NCI-H1436 (cell line): ENCODE measurements at places on chromosomes 3 and 15.

DNA sequence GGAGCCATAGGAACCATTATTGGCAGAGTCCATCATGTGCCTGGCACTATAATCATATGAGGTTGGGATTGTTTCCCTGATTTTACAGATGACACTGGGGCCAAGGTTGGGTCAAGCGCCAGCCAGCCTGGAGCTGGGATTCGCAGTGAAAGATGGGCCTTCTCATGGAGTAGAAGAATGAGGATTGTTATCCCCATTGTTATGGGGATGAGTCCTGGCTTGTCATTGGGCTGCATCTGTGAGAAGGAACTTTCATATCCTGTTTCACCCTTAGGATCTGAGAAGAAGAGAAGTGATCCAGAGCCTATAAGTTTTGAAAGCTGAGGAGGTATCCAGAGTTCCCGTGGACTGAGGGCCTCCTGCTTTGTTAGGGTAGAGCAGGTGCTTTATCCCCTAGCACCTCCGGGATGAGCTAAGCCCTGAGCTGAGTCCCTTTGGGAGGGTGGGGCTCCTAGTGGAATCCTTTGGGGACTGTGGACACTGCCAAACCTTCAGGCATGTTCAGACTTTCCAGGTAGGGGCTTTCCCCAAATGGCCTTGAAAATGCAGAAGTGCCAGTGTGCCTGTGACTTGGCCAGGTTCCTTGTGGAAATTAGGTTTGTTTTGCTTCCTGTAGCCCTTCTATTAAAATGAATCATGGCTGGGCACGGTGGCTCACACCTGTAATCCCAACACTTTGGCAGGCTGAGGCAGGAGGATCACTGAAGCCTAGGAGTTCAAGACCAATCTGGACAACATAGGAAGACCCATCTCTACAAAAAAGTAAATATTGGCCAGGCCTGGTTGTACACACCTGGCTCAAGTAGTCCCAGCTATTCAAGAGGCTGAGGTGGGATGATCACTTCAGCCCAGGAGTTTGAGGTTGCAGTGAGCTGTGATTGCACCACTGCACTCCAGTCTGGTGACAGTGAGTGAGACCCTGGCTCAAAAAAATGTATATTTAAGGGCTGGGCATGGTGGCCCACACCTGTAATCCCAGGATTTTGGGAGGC, 30.2 kb upstream of the BSN start:
- no peak for DNase-seq

DNA sequence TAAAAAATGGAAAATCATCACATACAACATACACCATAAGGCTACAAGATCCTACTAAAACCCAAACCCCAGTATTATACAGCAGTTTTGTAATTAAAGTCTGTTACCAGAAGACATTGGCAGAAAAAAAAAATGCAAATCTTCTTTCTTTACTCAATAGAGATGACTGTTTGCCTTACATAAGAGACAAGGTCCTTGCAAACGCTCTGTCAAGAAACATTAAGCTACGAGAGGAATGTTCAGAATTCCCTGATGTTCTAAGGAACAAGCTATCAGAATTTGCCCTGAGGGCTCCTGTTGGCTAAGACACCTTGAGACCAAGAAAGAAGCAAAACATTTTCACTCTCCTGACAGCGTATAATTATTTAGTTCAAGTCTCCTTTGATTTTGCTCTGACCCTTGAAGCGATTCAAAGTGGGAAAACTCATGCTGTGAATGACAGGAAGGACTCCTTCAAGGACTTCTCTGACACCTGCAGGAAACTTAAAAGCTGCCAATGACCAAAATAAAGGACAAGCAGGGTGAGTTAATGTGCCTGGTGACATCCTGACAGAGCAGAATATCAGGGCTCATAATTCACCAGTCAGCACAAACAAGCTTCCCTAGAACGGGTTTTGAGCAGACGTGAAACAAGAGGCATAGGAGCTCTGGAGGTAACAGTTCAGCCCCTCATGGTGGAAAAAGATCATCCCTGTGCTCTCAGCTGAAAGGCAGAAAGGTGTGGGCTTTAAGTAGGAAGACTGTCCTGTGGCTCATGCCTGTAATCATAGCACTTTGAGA, 2.5 kb downstream of the SCAMP2 start:
- no peak for DNase-seq

GRCh38 chr15:64247906-64248541, 85.2 kb upstream of the PPIB start:
- peak; percentile 70 for DNase-seq

- no peak for DNase-seq
These were observed 172.9 kb upstream of the TSPAN3 start for GRCh38 chr15:77243716-77244401.

DNA sequence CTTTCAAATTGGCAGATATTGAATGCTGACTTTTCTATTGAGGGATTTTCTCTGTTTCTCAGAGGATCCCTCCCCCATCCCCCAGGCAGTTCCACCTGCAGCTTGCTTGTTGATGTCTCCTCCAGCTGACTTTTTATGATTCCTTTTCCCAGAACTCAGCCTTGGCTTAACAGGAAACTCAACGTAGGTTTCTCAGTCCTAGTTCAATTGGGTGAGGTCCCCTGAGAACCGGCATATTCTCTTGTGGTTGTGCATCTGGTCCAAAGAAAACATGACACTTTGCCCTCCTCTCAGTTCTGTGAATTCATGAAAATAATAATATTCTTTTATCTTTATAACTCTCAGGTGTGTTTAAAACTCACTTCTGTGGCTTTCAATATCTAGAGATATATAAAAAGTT, 1222.1 kb downstream of the OTOL1 start:
- DNase-seq: no peak

DNA sequence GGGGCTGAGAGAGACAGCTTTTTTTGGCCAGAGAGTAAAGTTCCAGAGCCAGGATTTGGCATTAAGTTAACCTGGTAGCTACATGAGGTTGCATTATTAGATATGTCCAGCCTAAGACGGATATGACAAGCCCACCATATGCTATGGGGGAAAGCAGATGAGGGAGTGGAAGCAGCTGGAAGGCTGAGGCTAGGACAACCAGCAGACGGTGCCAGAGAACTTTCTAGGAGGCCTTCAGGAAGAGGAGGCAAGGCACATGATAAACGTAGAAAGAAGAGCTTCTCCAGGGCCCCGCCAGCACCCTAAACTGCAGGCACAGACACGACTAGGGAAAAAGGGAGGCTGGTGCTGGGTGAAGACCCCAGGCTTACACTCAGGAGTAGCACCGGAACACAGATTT, 87.0 kb downstream of the CTNNB1 start:
- DNase-seq: no peak

DNA sequence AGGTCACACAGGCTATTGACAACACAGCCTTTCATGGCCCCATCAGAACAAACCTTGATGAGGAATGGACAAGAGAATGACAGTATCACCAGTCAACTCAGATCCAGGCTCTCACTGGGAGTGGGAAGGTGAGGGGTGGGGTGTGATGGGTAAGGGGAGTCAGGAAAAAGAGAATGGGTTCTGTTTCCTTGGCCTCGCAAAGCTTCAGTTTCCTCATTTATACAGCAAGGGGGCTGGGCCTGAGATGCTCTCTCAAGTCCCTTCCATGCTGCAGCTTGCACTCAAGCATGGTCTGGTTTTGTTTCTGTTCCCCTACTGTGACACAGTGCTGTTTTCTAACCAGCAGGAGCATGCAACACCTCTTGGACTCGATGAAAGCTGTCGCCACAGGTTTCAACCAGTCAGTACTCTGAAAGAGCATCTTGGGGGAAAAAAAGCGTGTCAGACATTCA, 65.7 kb upstream of the IL12A start:
- no peak for DNase-seq

DNA sequence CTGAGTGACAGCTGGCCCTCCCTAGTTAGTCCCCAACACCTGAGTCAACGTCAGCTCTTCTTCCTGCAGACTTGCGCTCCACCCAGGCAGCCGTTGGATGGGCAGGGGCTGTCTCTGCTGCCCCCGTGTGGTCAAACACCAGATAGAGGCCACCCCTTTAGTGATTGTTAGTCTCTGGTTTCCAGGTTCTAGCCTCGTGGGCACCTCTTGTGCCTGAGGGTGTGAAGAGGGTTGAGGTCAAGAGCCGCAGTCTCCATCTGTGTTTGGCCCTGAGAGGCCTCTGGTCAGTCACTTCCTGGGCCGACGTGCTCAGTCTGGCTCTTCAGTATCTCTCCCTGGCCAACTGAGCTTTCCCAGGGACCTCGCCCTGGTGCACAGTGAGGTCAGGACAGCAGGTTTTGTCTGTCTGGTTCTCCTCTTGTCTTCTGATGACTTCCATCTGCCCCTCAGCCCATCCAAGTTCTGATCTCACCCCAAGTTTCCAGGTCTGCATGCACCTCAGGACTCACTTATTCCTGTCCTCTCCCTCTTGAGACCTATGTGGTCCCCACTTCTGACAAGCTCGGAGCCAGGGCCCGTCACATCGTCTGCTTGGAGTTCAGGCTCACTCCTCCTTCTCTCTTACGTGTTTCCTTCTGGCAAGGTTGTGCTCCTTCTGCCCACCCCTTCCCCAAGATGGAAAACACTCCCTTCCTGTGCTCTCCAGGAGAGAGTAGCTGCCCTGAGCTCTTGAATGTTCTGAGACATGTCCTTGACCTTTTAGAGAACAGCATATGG, 20.9 kb downstream of the CD276 start:
- peak; percentile 58 for DNase-seq

- DNase-seq: no peak
These were observed 103.0 kb downstream of the ETFA start for GRCh38 chr15:76208084-76208785.

- no peak for DNase-seq
These were observed 67.1 kb downstream of the RASGRF1 start for GRCh38 chr15:79023546-79023890.

GRCh38 chr15:89652666-89653065, 2.6 kb downstream of the KIF7 start:
- DNase-seq: no peak

DNA sequence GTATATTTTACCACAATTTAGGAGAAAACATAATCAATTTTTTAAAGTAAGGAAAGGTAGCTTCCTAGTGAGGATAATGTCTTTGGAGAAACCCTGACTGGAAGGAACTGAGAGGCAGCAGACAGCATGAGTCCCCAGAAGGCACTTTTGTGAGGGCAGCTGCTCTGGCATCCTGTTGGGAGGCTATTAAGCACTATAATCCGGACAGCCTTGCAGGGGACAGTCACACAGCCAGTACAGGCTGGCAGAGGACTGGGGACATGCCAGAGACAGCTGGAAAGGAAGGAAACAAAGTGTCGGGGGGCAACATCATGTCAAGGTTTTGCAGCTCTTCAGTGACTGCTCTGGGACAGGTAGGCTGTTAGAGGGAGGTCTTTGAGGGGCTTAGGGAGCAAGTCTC, 15.7 kb downstream of the ACAN start:
- no peak for DNase-seq

GRCh38 chr15:66739287-66739686, 37.3 kb downstream of the SMAD6 start:
- no peak for DNase-seq

- DNase-seq: no peak
These were observed 1.6 kb upstream of the LTF start for GRCh38 chr3:46466273-46466672.

DNA sequence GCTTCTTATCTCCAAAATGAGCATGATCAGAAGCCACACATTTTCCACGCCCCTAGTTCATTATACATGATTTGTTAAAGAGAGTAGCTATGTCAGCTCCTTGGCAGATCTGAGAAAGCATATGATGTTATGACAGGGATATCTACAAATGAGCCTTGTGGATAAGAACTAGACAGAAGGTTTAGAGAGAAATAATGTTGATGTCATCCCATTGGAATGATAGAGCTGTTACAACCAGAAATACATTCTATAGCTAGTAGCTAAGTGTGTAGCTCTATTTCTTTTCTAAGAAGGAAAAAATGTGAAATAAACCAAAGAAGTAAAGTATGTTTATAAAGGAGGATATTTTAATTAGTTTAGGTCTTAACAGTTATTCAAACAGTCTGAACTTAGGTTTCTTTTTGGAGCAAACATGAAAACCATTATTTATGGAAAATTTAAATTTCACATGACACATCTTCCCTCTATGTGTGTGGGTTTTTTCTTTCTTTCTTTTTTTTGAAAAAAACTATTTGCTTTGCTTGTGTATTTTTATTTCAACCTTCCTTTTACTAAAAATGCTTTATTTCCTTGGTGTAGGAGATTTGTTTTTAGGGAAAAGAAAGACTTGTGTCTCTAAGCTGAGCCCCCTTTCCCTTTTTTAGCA, 167.7 kb downstream of the GHSR start:
- no peak for DNase-seq

- no peak for DNase-seq
These were observed 134.2 kb upstream of the LPP start for GRCh38 chr3:188019727-188020126.

- DNase-seq: no peak
These were observed 219.3 kb downstream of the PTPRG start for GRCh38 chr3:61780455-61781228.

GRCh38 chr3:76765511-76765910, 274.4 kb upstream of the ROBO2 start:
- no peak for DNase-seq

- DNase-seq: no peak
These were observed 368.3 kb upstream of the DCBLD2 start for GRCh38 chr3:99269606-99270351.

- peak; percentile 65 for DNase-seq
These were observed 4.8 kb downstream of the HES1 start for GRCh38 chr3:194140520-194141414.

DNA sequence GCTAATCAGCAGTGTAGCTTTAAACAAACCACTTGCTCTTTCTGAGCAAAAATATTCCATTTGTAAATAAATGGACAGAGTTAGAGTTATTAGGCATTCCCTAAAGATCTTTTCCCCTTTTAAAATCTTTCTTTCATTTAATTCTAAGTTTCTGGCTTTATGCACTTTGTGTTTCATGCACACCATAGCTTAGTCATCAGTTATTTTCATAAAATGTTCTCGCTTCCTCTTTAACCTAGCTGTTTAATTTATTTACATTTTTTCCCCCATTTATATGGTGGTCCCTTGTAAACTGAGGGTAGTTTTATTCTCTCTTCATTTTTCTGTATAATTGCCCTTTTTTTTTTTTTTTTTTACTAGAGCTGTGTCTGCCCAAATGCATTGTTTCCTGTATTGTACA, 315.0 kb upstream of the LRRFIP2 start:
- no peak for DNase-seq

DNA sequence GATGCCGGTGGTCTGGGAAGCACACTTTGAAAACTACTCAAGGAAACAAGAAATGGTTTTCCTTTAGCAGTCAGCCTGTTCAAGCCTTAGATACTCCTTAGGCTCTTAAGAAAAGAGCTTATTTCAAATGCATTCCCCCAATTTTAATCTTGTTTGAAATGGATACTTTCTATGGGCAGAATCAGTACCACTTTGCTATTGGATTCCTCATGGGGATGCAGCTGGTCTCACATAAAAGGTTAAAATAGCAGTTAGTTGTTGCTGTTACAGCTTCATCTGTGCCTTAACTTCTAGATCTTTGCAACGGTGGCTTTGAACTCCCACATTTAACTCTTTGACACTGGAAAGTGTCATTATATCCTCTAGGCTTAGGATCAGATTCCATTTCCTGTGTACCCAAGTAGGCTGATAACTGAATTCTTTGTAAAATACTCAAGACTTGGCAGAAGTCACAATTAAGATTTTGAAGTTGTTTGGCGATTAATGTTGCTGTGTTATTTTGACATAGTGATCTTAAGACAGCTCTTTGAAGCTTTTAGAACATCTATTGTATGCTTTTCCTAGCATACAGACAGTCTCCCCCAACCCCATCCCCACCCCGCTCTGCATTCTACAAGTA, 2.2 kb downstream of the THBS1 start:
- DNase-seq: no peak

- DNase-seq: no peak
These were observed 137.8 kb upstream of the CBLB start for GRCh38 chr3:106006571-106006970.

GRCh38 chr3:73212683-73213082, 151.2 kb downstream of the EBLN2 start:
- DNase-seq: no peak

GRCh38 chr3:192831111-192831644, 86.5 kb downstream of the MB21D2 start:
- no peak for DNase-seq
